LHCN-M2 (cell line): ENCODE measurements at places on chromosomes 5 and 9. TPM values are rescaled to one million over a fixed set of nuclear protein-coding genes. Genes with fewer than 3 reads are reported as not detected.

Gene C9
- total RNA-seq = not detected in 2 replicates

Gene FRRS1L
- under 0.01 TPM in 1 of 2 replicates, not detected in the other for total RNA-seq

Gene SH3PXD2B
- 23.1 and 25.9 TPM in 2 replicates for total RNA-seq

DNA sequence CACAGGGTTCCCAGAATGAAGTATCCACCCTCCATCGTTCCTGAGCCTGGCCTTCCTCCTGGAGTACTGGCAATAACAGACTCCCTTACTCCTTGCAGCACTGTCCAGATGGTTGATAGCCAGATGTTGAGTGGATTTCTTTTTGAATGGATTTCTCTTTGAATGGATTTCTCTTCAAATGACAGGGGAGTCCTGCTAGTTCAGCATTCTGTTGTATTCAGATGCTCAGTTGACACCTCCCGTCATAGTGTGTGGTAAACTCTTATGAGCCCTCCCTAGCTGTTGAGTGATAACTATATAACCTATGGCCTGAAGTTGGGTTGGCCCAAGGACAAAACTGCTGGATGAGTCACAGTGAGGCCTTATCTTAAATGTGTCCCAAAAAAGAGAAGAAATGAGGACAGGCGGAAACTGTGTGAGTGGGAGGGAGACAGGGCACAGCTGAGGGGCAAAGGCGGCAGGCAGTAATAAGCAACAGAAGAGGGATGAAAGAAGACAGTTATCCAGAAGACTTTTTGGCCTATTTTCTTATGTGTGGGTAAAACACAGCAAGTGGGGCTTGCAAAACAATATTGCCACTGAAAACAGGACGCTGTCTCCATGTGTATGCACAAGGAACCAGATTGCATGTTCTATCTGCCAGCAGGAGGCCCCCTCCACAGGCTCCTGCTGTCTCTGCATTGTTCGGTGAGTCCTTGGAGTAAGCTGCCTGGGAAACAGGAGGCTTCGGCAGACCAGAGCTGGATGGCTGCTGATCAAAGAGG, 209.5 kb upstream of the S1PR3 start:
- no peak for DNase-seq

- no peak for DNase-seq
These were observed 400.5 kb upstream of the TUSC1 start for GRCh38 chr9:26078706-26079105.

DNA sequence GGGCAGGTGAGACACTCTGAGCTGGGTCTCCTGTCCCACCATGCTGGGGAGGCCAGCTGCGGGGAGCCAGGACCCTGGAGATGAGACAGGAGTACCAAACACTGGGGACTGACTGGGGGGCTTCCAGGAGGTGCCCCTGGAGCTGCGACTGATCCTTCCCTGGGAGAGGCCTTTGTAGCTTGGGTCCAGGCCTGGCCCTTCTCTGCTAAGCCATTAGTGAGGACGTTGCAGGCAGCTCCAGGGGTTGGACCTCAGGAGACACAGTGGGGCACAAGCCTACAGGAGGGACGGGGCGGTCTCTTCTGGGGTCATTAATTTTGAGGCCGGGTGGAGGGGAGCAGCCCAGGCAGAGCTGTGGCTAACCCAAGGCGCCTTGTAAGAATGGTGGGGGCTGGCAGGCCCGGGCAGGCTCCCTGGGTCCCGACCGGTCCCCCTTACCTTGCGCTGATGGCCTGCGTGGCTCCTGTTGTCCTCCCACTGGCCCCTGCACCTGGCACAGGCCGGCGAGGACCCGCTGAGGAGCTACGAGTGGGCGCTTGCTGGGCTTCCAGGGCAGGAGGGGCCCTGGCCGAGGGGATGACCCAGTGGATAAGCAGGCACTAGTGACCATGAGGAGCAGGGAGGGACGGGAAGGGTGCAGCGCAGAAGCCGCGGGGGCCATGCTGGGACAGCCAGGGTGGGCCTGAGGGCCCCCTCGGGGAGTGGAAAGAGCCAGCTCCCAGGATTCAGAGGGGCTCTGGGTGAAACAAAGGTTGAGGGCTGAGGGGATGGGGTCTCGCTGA, 5.1 kb downstream of the MRPS2 start:
- no peak for DNase-seq
